Activated T-helper 17 cell treated with anti-CD3 and anti-CD28 coated beads, Interleukin-2, amount 50 U/mL, for 72 hours (primary cell): ENCODE measurements at places on chromosomes 11 and 22.

DNA sequence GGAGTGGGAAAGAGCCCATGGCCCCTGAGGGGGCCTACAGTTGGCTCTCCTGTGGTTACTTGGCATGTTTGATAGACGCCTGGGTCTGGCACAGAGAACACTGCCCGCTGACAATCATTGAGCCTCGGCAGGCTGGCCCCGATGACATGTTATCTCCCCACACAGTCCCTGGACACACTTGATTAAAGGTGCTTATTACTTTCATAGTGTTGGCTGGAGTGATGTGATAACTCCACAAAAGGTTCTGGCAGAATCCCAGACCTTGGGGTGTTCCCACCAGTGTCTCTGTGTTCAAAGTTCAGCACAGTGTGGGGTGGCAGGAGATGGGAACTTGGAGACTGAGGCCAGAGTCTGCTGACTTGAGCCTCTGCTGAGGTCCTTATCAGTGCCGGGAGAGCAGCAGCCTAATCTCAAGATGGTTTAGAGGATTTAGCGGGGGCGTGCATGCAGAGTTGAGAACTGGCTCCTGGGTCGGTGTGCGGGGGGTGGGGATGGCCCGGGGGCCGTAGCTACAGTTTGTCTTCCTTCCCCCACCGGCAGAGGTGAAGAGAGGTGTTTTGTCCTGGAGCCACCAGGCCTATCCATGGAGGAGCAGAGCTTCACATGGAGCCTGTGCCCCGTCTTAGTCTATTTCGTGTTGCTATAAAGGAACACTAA is 22.5 kb downstream of the PARVB start:
- ATAC-seq: no peak

DNA sequence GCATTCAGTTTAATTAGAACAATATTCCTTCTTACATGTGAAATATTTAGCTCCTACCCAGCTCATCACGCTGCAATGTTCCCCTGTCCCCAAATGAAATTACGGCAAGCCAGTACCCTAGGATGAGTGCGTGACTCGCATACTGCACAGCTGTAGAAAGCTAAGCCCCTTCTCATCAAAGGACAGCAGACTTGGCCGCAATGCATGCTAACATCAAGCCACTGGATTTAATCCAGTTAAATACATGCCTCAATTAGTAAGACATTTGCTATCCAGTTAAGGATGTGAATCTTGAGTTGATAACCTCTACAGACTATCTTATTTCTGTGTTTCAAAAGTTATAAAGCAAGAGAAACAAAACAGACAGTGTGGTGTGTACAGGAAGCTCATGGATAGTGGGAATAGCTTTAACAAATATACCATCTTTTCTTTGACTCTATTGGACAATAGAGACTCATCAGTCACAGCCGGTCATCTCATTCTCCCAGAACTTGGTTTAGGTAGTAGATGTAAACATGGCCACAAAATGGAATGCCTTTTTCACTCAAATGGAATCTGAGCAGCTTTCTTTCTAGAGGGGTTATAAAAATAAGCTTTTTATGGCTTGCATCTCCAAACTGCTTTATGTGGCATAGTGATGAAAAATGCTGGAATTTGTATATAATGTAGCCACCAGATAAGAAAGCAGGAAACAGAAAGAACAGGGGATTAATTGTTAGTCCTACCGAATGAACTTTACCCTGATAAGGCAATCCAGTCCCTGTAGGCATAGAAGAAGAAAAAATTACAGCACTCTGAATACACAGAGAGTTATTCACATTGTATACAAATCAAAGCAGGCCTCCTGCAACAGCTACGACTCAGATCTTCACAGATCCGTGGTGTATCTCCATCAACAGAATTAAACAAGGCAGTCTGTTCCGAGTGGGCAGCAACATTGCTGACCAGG is 224.1 kb downstream of the CADM1 start:
- no peak for ATAC-seq

DNA sequence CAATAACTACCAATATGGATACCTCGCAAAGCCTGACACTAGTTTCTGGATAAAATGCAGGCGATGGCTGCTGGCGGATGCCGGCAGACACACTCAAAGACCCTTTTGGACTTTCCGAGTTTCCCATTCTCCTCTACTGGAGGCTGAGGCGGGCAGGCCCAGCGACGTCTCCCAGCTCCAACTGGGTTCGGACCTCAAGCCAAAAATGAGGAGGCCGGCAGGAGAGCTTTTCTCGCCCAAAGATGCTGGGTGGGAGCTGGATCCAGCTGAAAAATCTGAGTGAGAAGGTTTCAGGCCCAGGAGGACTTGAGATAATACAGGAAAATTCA is 428 bp upstream of the FEZ1 start:
- no peak for ATAC-seq

DNA sequence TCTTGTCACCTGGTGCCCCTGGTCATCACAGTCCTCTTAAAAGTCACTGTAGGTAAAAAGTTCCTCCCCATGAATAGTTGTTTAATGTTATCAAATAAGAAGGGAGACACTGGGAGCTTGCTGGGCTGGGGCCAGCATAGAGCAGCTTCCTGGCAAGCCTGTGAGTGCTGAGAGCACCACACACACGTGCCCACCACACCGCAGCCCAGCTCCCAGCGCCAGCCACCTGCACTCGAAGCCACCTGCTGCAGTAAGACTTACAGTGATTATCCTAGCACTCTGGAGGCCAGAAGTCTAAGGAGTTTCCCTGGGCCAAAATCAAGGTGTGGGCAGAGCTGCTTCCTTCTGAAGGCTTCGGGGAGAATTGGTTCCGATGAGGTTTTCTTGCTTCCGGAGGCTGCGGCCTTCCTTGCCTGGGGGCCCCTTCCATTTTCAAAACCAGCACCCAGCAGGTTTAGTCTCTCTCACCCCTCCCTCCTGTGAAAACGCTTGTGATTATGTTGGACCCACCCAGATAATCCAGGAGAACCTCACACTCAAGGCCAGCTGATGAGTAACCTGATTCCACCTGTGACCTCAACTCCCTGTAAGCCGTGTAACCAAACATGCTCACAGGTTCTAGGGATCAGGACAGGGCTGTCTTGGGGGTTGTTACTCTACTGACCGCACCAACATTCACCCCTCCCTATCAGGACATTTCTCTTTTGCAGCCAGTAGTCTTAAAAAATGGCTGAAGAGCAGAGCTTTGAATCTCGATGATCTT is 687.2 kb downstream of the TBC1D22A start:
- no peak for ATAC-seq

DNA sequence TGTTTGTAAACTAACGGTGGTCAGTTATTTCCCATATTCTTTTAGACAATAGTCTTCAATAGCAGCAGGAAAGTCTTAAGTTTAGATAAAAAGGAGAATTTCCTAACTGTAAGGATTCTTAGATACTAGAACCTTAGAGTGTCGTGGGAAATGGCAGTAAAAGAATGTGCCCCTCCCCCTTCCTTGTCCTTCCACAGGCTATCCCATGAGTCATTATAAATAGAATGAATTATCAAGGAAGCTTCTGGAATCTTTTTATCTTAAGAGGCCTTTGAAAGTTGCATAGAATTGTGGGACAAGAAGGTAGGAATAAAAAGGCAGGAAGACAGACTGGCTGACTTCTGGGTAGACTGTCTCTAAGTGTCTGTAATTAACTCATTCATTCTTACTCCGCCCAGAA is 165.2 kb upstream of the TBCEL start:
- no peak for ATAC-seq
